Stimulated activated CD4-positive, alpha-beta T cell treated with anti-CD3 and anti-CD28 coated beads, Interleukin-4, amount 100 ng/mL, for 24 hours (primary cell): ENCODE measurements at places on chromosomes 7 and 10.

DNA sequence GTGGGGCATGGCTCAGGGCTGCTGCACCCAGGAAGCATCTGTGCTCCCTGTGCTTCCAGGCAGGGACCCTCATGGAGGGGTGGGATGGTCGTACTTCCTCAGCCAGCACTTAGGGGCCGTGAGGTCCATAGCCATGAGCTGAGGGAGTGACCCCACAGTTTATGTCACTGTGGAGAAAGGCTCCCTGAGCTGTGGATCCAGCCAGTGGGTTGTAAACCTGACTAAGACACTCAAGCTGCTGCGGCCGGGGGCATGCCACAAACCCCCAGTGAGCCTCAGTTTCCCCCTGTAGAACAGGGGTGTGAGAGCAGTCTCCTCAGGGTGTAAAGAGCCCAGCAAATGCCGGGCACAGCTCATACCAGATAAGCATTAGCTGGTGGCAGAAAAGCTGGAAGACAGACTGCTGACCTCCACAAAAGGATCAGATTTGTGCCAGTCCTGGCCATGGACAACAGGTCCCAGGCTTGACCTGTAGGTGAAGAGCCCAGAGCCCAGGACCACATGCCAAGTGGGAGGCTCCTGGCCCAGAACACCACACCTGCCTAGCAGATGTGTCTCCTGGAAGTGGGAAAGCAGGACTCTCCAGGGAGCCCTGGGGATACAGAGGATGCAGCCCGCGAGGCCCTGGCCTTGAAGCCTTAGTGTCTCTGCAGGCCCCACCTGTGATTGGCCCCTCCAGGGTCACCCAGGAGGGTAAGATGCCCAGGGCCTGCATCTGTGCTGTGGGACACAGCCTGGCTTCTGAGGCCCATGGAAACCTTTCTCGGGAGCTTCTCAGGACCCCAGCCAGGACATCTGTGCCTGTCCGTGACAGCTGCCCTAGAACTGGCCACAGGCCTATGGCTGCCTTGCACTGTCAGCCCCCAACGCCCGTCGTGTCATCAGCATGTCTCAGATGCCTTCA lies 78.1 kb upstream of the RET start:
- no peak for DNase-seq

DNA sequence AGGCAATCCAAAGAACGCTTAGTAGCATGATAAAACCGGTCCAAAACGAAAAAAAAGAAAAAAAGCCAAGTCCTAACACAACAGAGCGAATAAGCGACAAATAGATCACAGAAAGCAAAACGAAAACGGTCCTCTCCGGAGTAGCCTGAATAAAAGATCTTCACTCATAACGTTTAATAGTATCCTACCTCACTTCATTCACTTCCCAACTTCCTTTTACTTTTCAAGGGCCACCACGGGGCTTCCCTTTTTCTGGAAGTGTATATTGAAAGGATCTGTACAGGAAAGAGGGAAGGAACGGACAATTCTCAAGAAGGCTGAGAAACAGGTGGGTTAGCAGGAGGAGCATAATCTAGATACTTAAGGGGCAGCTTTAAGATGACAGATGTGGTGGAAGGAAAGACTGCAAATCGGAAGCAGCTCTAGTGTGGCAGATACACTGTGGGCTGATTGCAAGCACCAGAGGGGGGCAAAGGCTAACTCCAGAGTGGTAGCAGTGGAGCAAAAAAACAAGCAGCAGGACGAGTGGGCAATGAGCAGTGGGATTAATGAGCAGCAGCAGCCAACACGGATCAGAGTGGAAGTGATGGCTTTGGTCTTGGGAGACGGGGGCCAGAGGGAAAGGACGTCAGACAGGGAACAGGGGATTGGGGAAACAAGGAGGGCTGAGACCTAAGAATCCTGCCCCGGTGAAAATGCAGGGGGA lies 866 bp downstream of the CNOT4 start:
- DNase-seq, result peak; percentile 33

DNA sequence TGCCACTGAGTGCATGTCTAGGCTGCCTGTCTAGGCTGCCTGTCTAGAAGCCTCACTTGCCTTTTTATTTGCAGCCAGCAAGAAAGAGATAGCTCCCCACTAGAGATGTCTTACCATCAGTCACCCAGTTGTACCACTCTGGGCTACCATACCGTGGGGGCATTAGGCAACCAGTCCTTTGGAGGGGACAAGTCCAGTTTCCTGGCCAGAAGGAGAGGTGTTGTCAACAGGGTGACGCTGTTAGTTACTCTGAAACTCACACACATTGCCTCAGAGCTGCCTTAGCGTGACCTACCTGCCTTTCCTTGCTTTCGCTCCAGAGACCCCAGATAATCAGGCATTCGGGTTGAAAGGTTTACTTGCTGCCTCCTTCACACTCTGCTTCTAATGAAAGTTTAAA lies 155.4 kb downstream of the CELF2 start:
- DNase-seq, result no peak

DNA sequence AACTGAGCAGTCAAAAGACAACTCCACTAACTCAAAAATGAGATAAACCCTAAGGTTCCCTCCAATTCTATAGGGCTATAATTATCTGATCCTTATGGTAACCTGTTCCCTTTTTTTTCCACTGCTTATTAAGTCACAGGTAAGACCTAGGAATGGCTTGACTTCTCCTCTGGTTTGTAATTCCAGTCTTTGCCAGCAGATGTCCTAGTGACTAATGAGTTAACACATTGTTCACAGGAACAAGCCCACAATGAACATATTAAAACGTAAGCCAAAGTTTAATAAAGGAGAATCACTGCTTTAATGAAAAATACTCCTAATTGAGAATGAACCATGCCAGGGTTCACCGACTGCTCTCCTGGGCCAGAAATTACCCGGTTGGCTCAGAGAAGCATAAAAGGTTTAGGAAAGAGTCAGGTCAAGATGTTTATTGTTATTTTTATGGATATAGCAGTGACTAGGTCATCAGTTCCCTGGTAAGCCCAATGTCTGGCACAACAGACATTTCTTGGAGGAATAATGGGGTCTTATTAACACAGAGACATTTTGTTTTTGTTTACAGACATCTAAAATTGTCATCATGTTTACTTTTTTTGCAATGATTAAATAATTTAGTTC lies 120.1 kb downstream of the ELAPOR2 start:
- DNase-seq, result peak; percentile 66

- peak; percentile 52 for DNase-seq
Observed at GRCh38 chr7:139673230-139673629, 104.6 kb downstream of the HIPK2 start.

GRCh38 chr10:7264313-7264756 lies 146.5 kb downstream of the SFMBT2 start:
- no peak for DNase-seq

- no peak for DNase-seq
Observed at GRCh38 chr7:51328351-51328801, 11.8 kb upstream of the COBL start.

DNA sequence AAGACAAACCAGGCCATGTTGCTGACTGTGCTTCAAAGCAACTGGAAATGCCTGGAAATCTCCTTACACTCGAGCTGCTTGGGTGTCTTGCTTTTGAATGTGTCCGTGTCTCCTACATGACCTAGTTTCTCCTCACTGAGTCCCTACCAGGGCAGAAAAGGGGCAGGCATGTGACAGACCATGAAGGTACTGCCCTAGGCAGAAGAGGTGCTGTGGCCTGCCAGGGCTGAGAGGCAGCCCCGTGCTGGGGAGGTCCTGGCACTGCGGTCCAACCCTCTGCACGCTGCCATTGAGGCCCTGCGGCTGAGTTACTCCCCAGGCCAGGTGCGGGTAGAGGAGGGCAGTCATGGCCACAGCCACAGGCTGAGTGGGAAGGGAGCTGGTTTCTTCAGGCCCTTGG lies 159.3 kb downstream of the LYZL1 start:
- no peak for DNase-seq

- no peak for DNase-seq
Observed at GRCh38 chr10:119396008-119396708, 146.4 kb downstream of the RGS10 start.

DNA sequence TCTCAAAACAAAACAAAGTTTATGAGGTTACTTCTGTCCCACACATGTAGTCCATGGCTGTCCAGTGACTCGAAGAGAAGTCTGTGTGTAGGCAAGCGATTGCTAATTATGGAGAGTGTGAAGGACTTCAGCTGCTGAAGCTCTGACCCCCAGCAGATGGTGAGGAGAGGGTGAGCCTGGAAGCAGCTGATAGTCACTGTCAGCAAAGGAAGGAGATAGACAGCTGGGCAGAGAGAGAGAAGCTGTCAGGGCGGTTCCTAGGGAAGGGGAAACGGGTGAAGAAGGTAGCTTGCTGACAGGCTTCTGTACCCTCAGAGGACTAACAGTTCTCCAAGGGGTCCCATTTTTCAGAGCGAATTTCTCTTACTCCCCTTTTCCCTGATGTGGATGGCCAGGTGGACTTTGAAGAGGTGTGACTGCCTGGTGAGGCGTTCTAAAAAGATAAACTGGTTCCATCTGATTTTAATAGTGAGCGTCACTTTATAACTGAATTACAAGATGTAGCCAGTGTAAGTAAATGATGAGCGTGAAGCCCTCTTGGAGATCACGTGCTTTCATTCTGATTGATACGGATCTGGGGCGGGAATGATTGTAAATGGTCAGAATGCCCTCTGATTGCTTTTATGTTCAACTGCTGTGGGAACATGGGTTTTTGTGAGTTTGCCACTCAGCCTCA lies 12.1 kb downstream of the ZSCAN21 start:
- DNase-seq, result no peak

DNA sequence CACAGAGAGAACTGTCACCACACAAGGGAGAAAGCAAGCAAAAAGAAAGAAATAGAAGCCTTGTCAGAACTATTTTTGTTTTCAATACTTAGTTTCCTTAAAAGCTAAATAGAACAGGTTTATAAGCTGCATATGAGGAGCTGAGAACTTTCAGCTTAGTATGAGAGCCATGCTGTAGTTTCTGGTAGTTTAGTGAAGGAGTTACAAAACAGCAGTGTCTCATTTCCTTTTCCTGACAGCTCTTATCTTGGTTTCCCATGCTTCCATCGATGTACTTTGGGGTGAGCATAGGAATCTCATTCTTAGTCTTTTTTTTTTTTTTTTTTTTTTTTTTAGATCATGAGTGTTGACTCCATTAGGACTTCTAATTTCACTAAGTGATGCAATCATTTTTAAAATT lies 8.6 kb upstream of the CHRM2 start:
- no peak for DNase-seq

DNA sequence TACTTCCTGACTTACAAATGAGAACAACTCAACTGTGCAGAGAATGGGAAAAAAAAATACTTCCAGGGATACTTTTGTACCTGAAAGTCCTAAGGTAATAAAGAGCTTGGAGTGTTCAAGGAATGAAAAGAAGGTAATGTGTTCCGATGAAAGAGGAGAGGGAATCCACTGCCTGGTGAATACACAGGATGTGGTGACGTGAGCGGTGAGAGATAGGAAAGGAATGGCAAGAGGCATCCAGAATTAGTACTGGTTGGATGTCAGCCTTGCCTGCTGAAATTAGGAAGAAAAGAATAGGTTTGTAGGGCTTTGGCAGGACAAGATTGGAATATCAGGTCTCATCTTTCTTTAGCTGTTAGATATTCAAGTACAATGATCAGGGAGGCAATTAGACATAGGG lies 347.7 kb downstream of the POM121L12 start:
- DNase-seq, result no peak

- DNase-seq, result no peak
Observed at GRCh38 chr7:80445351-80445750, 66.5 kb downstream of the GNAT3 start.

- DNase-seq, result no peak
Observed at GRCh38 chr10:52258799-52259425, 55.2 kb upstream of the DKK1 start.

GRCh38 chr10:69516316-69516715 lies 56.9 kb downstream of the NEUROG3 start:
- no peak for DNase-seq

- no peak for DNase-seq
Observed at GRCh38 chr7:12434012-12434642, 30.5 kb upstream of the VWDE start.

- DNase-seq, result no peak
Observed at GRCh38 chr7:94297397-94297838, 97.3 kb upstream of the COL1A2 start.

DNA sequence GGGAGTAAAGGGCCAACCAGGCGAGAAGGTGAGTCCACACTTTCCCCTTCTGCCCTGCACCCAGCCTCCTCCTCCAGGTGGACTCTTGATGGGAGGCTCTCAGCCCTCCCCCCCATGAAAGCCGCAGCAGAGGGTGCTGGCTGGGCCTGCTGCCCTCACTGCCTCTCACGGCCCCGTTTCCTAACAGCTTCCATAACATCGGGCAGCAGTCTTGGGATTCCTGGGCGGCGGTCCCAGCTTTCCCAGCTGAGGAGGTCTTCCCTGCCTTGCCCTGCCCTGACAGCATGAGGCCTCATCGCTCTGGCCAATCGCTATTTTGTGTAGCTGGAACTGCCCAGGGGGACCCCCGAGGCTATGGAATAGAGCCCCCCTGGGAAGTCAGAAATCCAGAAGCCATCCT lies 76.3 kb downstream of the COL13A1 start:
- no peak for DNase-seq

GRCh38 chr10:6273351-6273750 lies 70.6 kb downstream of the PFKFB3 start:
- no peak for DNase-seq

- DNase-seq, result no peak
Observed at GRCh38 chr10:81479316-81479715, 395.7 kb upstream of the NRG3 start.

DNA sequence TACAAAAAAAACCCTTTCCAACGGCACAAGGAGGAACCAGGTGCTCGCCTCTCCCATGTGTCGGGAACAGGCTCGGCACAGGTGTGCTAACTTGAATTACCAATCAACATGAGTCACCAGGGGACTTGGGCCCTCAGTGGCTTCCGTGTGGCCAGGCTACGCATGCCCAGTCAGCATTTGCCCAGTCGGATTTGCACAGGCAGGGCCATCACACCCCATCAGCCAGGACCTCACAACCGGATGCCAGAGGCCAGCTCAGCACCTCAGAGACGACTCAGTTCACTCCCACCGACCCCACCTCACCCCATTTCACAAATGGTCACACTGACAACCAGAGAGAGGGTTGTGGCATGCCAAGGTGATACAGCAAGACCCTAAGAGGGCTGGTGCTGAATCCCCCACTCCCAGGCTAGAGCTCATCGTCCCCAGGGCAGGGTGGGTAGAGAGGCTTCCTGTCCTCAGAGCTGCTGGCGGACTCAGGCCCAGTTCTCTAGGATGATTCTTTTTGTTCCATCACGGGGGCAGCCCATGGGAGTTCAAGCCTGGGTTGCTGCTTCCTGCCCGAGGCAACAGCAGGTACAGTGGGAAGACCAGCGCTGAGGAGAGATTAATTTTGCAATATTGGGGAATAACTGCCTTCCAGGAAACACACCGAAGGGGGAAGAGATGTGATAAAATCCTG lies 13.6 kb downstream of the ANXA11 start:
- no peak for DNase-seq

- no peak for DNase-seq
Observed at GRCh38 chr7:37128327-37129034, 320.2 kb downstream of the ELMO1 start.

- no peak for DNase-seq
Observed at GRCh38 chr10:68543004-68543918, 15.9 kb upstream of the SLC25A16 start.

GRCh38 chr10:60606343-60607080 lies 171.8 kb upstream of the CDK1 start:
- DNase-seq, result no peak
